NCI-H524 treated with DMSO at 0.1 percent for 48 hours (cell line): ENCODE measurements at places on chromosomes 13 and 19.

GRCh38 chr13:29511980-29512379, 83.5 kb downstream of the SLC7A1 start:
- DNase-seq = no peak

- DNase-seq = no peak
Observed at GRCh38 chr13:33953203-33953602, 135.3 kb downstream of the RFC3 start.

- DNase-seq = peak; percentile 58
Observed at GRCh38 chr19:36849701-36850558, 746 bp upstream of the ZNF345 start.

DNA sequence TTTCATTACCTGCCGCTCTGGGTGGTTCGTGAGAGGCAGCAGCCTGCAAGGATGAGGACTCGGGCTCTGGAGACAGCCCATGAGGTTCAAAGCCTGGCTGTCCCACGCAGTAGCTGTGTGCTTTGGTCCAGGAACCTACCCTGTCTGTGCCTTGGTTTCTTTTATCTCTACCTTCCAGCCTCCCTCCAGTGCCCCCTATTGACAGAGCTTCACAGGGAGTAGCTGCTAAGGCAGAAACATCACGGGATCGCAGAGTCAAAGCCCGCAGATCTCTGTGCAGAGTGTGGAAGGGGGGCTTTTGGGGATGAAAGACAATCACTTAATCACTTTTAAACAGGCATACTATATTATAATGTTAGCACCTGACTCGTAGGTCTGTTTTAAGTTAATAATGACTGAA, 16.2 kb downstream of the ZNF71 start:
- no peak for DNase-seq

DNA sequence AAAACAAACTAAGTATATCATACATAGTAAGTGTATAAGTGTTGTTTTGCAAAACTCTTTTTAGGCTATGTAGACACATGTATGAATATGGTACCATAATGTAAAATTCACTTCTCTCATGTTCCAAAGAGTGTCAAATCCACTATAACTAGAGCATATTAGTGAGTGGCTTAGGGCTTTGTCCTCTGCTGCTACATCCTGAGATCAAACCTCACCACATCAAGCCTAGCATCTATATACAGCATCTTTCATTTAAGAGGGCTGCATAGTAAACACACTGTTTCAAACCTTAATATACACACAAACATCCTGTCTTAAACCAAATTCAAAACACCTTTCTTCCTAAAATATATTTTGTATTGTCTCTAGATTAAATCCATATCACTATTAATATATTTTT, 38.7 kb downstream of the ELF1 start:
- no peak for DNase-seq
